Immature natural killer cell (primary cell): ENCODE measurements at places on chromosomes 7 and 10. TPM values are rescaled to one million over a fixed set of nuclear protein-coding genes. Genes with fewer than 3 reads are reported as not detected.

DNA sequence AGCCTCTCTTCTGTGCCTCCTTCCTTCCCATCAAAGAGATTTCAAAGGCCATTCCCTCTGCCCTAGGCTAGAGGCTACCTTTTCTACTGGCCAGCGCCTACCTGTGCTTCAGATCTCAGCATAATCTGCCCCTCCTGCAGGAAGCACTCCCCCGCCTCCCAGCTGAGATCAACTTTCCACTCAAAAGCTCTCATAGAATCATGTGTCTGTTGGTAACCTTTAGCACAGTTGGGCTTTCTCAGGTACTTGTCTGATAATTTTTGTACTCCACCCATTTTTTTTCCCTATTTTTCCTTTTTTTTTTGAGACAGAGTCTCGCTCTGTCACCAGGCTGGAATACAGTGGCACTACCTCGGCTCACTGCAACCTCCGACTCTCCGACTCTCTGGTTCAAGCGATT lies 231.0 kb upstream of the PRSS58 start:
- no peak for DNase-seq

DNA sequence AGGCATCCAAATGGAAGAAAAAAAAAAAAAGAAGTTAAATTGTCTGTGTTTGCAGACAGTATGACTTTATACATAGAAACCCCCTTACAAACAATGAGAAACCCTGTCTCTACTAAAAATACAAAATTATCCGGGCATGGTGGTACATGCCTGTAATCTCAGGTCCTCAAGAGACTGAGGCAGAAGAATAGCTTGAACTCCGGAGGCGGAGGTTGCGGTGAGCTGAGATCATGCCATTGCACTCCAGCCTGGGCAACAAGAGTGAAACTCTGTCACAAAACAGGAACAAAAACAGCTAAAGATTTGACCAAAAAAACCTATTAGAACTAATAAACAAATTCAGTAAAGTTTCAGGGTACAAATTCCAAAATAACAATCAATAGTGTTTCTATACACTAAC lies 385.8 kb upstream of the GRM3 start:
- DNase-seq: no peak

GRCh38 chr7:106736508-106737201 lies 75.7 kb upstream of the CCDC71L start:
- DNase-seq: peak; percentile 45

GRCh38 chr7:3459111-3459510 lies 158.1 kb downstream of the SDK1 start:
- no peak for DNase-seq

- DNase-seq: no peak
These were observed 16.8 kb downstream of the PIP start for GRCh38 chr7:143148651-143149050.

DNA sequence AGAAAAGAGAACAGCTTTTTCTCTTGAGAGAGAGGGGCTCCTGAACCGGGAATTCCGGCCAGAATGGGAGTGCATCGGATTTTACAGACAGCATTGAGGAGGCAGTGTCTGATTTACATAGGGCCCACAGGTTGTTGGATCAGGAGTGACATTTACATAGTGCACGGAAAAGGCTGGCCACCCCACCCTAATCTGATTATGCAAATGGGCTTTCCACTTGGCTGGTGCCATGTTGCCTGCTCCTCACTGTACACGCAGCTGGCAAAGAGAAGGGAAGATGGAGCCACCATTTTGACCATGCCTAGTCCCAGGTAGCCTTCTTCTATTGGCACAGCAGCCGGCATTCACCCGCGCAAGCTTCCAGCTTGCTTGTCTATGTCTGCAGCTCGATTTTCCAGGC lies 77.5 kb upstream of the FAM171A1 start:
- DNase-seq: no peak

DNA sequence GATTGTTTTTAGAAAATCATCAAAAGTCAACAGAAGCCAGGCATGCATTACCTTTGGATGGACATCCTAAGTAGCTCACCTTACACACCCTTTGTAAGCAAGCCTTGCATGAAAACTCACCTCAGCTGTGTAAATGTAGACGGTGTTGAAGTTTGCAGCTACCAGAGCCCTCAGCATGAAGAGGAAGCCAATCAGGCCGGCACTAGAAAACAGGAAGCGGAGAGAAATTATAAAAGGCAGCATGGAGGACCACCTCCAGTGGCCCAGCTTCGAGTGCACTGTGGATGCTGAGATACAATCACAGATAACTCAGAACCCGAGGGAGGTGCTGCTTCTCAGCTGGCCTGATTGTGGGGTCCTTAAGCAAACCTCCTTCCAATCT lies 75.3 kb downstream of the SVOPL start:
- DNase-seq: no peak

PRPS1L1 gene
- not detected for polyA plus RNA-seq
